Effector CD8-positive, alpha-beta T cell (primary cell): ENCODE measurements at places on chromosomes 4 and X.

- no peak for DNase-seq
Observed at GRCh38 chr4:60934566-60935295, 265.4 kb upstream of the ADGRL3 start.

GRCh38 chr4:14257903-14258302 lies 630.4 kb upstream of the BOD1L1 start:
- DNase-seq: no peak

GRCh38 chr4:26648260-26648659 lies 64.4 kb downstream of the TBC1D19 start:
- DNase-seq: no peak

- DNase-seq: no peak
Observed at GRCh38 chrX:10099411-10099810, 57.4 kb upstream of the CLCN4 start.

DNA sequence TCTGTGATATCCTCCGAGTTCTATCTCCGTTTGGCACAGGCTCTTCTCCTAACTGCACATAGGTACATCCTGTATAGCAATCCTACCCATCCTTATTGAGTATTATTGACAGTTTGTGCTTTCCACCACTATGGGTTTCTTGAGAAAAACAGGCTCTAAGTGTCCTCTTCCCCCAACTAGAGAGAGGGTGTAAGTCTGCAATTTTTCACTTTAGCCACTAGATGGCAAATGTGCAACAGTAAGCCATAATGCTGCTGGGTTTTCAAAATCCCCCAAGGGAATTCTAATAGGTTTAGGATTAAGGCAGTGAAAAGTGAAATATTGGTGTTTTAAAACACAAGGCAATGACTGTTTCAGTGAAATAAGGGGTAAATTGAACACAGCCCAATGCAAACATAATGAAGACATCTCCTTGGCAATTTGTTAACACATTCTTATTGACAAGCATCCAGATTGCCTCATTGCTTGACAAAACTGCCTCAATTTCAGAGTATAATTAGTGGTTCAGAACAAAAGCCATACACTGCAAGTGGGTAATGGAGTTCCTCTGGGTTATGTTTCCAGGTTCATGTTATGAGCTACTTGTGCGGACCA lies 239.0 kb upstream of the HTR2C start:
- DNase-seq: no peak

DNA sequence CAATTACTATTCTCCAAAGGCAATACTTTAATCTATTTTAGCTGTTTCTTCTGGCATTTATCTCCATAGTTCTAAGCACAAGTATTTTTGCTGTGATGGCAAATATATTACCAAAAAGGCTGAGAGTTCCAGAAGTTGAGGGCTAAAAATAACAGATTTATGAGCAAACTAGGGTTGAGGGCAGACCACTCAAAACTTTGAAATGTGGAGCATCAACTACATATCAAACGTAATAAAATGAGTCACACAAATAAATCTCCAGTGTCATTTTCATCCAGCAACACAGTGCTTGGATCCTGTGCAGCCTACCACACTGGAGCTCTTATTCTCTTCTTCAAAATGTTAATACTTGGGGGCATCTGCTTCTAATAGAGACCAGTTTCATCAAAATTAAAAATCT lies 163.9 kb downstream of the HS3ST1 start:
- DNase-seq: no peak

GRCh38 chr4:118682928-118683327 lies 2.3 kb upstream of the METTL14 start:
- DNase-seq: no peak

GRCh38 chr4:144709793-144710525 lies 64.0 kb downstream of the HHIP start:
- no peak for DNase-seq

- DNase-seq: no peak
Observed at GRCh38 chr4:41156574-41156973, 57.8 kb downstream of the APBB2 start.

- DNase-seq: no peak
Observed at GRCh38 chr4:174241162-174241561, 42.3 kb downstream of the FBXO8 start.

GRCh38 chr4:47120783-47121182 lies 89.4 kb downstream of the GABRB1 start:
- DNase-seq: no peak

DNA sequence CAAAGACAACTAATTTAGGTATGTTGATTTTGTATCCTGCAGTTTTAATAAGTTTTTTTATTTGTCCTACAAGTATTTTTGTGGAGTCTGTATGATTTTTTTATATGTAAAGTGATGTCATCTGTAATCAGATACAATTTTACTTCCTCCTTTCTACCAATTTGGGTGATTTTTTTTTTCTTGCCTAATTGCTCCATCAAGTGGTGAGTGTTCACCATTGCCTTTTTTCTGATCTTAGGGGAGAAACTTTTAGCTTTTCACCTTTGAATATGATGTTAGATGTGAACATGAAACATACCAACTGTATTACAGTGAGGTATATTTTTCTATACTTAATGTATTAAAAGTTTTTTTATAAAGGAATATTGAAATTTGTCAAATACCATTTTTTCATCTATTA lies 362.3 kb downstream of the PABPC4L start:
- DNase-seq: no peak

DNA sequence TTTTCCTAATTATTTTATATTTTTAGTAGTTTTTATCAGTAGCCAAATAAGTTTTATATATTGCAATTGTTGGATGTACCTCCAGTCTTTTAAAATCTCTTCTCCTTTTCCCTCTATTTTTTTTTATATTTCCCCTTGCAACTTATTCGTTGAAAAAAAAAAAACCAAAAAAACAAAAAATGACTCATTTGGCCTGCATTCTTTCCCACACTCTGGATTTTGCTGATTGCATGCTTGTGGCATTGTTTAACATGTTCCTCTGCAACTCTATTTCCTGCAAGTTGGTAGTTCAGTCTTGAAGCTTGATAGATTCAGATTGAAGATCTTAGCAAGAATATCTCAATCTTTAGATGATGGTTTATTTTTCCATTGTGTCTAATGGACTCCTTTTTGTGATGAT lies 260.6 kb upstream of the BOD1L1 start:
- no peak for DNase-seq

GRCh38 chrX:34654696-34655490 lies 2.2 kb downstream of the TMEM47 start:
- no peak for DNase-seq

DNA sequence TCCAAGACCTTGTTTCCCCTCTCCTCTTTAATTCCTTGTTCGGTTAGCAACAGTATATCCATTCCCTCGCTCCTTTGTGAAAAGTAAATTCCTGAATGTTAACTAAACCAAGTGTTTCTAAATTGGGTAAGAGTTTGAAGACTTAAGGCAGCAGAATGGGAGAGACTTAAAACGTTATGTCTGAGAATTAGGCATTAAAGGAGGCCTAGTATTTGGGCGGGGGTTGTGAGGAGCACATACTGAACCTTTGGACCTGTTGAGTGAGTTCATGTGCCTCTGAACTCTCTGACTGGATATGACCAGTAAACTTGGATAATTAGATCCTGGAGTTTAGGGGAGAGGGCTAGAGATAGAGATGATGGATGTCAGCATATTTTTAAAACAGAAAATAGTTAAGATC lies 1.2 kb downstream of the MSMO1 start:
- DNase-seq: no peak

DNA sequence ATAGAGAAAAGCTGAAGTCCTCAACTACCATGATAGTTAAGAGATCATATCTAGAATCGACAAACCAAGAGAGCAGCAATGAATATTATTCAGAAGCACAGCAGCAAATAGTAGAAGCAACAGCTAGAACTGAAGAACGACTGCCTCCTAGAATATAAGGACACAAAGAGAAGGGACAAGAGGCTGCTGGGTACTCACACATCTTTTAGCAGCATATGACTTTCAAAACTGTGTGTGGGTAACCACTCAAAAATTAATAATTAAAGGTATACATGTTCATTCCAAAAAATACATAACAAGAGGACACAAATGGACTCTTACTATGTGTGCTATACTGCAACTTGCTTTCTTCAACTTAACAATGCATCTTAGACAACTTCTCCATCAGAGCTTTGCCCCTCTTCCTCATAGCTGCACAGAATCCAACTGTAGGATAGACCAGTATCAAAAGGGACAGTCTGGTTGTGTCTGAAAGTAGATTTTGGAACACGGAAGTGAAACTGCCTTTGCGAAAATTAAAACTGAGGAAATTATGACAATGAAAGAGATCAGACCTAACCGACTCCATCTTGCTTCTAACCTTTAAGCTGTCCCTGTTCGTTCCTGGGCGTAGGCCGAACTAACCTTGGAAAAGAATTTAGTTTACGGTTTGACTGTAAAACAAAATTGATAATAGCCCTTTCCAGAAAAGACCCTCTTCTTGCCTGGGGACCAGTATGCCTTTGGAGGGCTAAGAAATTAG lies 125.7 kb downstream of the SH3KBP1 start:
- no peak for DNase-seq

GRCh38 chr4:77023920-77024319 lies 51.9 kb downstream of the CCNI start:
- DNase-seq: no peak

GRCh38 chr4:108831886-108832285 lies 69.0 kb upstream of the ETNPPL start:
- DNase-seq: no peak

DNA sequence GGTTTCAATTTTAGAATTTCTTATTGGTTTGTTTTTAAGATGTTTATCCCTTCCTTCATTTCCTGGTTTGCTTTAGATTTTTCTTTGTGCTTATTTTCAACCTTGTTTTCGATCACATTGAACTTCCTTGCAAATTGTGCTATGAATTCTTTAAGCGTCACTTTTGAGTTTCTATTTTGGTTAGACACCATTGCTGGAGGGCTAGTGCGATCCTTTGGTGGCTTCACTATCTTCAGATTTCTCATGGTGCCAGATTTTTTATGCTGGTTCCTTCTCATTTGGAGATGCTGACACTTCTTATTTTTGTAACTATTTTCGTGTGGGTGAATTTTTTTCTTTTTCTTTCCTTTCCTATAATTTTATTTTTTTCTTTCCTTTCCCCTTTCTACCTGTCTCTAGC lies 227.2 kb upstream of the HDX start:
- DNase-seq: no peak

GRCh38 chr4:78612398-78613178 lies 61.0 kb downstream of the ANXA3 start:
- no peak for DNase-seq

- DNase-seq: no peak
Observed at GRCh38 chr4:67460574-67460973, 84.7 kb downstream of the CENPC start.

DNA sequence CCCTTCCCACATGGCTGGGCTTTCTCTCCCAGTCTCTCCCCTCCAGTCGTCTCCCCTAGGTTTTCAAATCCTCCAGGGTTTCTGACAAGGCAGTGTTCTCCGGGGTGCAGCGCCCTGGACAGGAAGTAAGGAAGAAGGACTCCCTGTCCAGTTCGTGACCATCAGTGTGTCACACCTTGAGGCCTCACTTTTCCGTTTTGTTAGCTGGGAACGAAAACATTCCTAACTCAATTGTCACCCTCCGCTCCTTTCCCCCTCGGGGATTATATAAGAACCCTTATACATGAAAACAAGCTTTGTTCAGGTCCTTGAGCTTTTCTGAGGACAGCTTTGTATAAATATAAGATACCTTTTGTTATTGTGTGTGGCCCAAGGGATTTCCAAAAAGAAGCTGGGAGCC lies 92.1 kb downstream of the KDR start:
- no peak for DNase-seq

- DNase-seq: no peak
Observed at GRCh38 chr4:182018691-182019090, 224.5 kb upstream of the TENM3 start.

- no peak for DNase-seq
Observed at GRCh38 chr4:94848326-94848725, 90.6 kb downstream of the BMPR1B start.

DNA sequence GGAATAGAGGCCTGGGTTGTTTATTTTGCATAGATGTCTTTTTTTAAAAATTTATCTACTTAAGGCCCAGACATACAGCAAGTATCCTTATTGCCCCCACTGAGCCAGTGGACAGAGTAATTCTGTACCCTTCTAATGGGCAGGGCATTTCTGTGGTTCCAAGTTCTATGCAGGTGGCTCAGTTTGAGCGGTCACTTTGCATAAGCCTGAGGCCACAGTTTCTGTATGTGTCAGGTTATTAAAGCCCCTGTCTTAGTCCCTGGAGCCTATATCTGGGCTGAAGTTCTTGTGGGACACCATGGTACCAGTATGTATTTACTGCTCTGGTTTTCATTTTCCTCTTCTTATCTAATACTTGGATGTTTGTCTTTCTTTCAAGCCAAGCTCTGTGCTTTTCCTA lies 168.8 kb downstream of the MID1IP1 start:
- DNase-seq: no peak

DNA sequence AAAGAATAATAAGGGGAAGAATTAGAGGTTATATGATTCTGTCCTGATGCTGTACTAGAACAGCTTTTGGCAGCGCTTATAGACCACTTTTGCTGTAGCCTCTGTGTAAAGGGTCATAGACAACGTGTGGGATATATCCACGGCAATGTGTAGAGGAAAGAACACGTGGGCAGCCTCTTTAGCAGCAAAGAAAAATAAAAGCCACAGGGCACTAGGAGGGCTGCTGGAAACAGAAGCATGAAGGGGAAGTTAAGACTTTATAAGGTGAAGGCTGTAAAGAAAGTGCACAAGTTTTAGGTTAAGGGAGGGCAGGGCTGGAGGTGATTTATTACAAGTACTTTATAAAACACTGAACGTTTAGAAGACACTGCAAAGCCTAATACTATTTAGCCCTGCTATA lies 20.1 kb upstream of the PHEX start:
- no peak for DNase-seq

- DNase-seq: no peak
Observed at GRCh38 chrX:133884430-133885394, 100.7 kb downstream of the GPC3 start.

- DNase-seq: no peak
Observed at GRCh38 chr4:30875658-30876269, 155.6 kb downstream of the PCDH7 start.

GRCh38 chrX:55919367-55920221 lies 202.0 kb downstream of the RRAGB start:
- DNase-seq: no peak

GRCh38 chr4:171524903-171525302 lies 288.3 kb upstream of the GALNTL6 start:
- no peak for DNase-seq

DNA sequence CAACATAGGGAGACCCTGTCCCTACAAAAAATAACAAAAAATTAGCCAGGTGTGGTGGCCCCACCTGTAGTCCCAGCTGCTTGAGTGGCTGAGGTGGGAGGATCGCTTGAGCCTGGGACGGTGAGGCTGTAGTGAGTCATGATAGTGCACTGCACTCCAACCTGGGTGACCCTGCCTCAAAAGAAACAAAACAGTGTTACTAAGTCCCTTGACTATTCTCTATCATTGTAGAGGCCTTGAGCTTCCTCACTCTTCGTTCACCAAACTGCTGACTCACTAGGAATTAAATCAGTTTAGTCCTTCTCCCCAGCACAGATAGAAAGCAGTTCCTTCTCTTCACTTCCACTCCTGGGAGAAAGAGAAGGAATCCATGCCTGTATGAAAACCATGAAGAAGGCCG lies 14.5 kb downstream of the CDS1 start:
- DNase-seq: no peak

- DNase-seq: no peak
Observed at GRCh38 chrX:24276015-24276414, 37.9 kb downstream of the SUPT20HL2 start.

GRCh38 chr4:175874306-175874705 lies 62.2 kb upstream of the GPM6A start:
- DNase-seq: no peak

GRCh38 chrX:137166591-137166990 lies 132.8 kb upstream of the GPR101 start:
- no peak for DNase-seq

- no peak for DNase-seq
Observed at GRCh38 chr4:95108883-95109421, 351.2 kb downstream of the BMPR1B start.
